Smooth muscle cell of trachea (primary cell): ENCODE measurements at places on chromosomes 7 and 10. TPM values are rescaled to one million over a fixed set of nuclear protein-coding genes. Genes with fewer than 3 reads are reported as not detected.

CCDC146 gene
- total RNA-seq = 2.2 and 3.6 TPM in 2 replicates

PAOX gene
- total RNA-seq = 9.6 and 12.1 TPM in 2 replicates

PFKFB3 gene
- 20.1 and 65.7 TPM in 2 replicates for total RNA-seq

VPS50 gene
- total RNA-seq = 33.1 and 42.3 TPM in 2 replicates

SLC26A5 gene
- not detected in 2 replicates for total RNA-seq

SP8 gene
- total RNA-seq = not detected in 2 replicates

BICC1 gene
- 72.9 and 102 TPM in 2 replicates for total RNA-seq

HPSE2 gene
- not detected in 2 replicates for total RNA-seq

SHH gene
- total RNA-seq = under 0.01 TPM in 1 of 2 replicates, not detected in the other

FAS gene
- total RNA-seq = 80.9 and 85.7 TPM in 2 replicates

EFCAB10 gene
- not detected in 2 replicates for total RNA-seq

CPEB3 gene
- total RNA-seq = 0.66 and 0.73 TPM in 2 replicates

NCF1 gene
- not detected in 2 replicates for total RNA-seq

PON1 gene
- total RNA-seq = not detected in 2 replicates

TMEM236 gene
- total RNA-seq = under 0.01 TPM in 2 replicates

HTR5A gene
- total RNA-seq = not detected in 2 replicates

FAM200A gene
- total RNA-seq = 10.8 and 11.3 TPM in 2 replicates

PSD gene
- 0.73 and 20.2 TPM in 2 replicates for total RNA-seq

ATG9B gene
- under 0.01 and 0.15 TPM in 2 replicates for total RNA-seq

LBX1 gene
- total RNA-seq = not detected in 2 replicates

FBXL13 gene
- total RNA-seq = 0.99 and 1.5 TPM in 2 replicates

CDC14C gene
- 0.15 and 0.17 TPM in 2 replicates for total RNA-seq

LIPM gene
- total RNA-seq = not detected in 2 replicates

CLCN1 gene
- total RNA-seq = not detected in 2 replicates

ACHE gene
- total RNA-seq = 2.2 TPM in 1 of 2 replicates, not detected in the other

COL17A1 gene
- total RNA-seq = under 0.01 and 1.6 TPM in 2 replicates

TMEM72 gene
- not detected in 2 replicates for total RNA-seq

KIAA1217 gene
- 3.6 and 5.5 TPM in 2 replicates for total RNA-seq

ITGB8 gene
- total RNA-seq = 25.0 and 56.9 TPM in 2 replicates

GALNT17 gene
- total RNA-seq = not detected in 2 replicates

GNAT3 gene
- total RNA-seq = not detected in 2 replicates

STK31 gene
- 0.33 TPM in 1 of 2 replicates, not detected in the other for total RNA-seq

CADPS2 gene
- 25.3 and 29.1 TPM in 2 replicates for total RNA-seq

CPN1 gene
- not detected in 2 replicates for total RNA-seq

DPYSL4 gene
- total RNA-seq = 1.3 and 4.2 TPM in 2 replicates

AS3MT gene
- 6.4 and 7.6 TPM in 2 replicates for total RNA-seq

TES gene
- 38.5 and 62.0 TPM in 2 replicates for total RNA-seq

ARHGEF5 gene
- total RNA-seq = 3.3 and 4.5 TPM in 2 replicates
